ENCODE measurements at places on chromosomes 16 and 17.

DNA sequence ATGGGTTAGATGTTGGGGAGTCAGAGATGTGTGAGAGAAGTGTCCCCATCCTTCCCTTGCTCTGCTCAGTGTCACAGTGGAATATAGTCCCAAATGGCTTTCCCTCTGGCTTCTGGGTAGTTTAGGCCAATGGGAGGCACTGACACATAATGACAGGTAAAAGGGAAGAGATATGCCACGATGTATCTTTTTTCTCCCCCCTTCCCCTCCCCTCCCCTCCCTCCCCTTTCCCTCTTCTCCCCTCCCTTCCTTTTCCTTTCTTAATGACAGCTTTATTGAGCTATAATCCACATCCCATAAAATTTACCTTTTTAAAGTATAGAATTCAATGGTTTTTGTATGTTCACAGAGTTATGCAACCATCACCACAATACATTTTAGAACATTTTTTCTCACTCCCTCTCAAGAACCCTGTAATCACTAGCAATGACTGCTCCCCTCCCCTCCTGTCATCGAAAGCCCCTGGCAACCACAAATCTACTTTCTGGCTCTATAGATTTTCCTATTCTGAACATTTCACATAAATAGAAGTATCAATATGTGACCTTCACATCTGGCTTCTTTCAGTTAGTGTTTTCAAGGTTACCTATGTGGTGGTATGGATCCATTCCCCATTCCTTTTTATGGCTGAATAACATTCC, 617 bp upstream of the CCR7 start:
- DNase-seq: peak; percentile 57

GRCh38 chr17:63516910-63517824, 6.0 kb upstream of the KCNH6 start:
- peak; percentile 44 for DNase-seq

DNA sequence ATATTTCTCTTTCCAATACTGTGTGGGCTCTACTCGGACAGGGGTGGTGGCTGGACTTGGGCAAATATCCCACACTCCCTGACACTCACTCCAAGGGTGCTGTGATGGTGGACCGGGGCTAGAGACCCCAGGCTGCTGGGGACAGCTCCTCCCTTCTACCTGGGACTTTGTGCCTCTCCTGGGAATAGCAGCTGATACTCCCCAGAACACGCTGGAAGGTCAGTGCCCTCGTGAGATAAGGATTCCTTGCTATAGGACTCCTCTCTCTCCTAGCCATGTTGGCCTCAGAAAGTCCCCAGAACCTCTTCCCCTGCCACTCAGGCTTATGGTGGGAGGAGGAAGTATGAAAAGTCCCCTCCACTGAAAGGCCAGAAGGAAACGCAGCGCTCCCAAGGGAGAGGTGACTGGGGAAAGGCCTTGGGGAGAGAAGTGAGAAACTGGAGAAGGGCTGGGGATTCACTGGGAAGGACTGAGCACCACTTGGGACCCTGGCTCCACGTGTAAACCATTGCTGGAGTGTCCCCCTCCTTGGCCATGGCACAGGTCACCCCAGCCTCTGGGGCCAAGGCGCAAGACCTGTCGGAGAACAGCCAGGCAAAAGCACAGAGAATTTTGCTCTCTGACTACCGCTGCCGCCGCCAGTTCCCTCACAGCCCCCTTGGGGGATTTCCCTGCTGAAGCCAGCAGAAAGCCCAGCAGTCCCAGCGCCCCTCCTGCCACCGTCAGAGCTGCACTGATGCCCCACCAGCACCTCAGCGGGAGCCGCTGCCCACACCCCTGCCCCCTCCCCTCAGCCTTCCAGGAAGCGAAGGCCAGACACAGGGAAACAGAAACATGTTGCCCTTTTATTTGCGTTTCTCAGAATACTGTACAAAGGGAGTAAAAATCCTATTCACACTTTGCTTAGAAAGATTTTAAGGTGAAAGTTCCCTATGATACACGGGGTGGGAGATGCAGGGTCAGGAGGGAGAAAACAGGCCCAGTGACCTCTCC, 2.1 kb upstream of the GSDMB start:
- DNase-seq: peak; percentile 53

DNA sequence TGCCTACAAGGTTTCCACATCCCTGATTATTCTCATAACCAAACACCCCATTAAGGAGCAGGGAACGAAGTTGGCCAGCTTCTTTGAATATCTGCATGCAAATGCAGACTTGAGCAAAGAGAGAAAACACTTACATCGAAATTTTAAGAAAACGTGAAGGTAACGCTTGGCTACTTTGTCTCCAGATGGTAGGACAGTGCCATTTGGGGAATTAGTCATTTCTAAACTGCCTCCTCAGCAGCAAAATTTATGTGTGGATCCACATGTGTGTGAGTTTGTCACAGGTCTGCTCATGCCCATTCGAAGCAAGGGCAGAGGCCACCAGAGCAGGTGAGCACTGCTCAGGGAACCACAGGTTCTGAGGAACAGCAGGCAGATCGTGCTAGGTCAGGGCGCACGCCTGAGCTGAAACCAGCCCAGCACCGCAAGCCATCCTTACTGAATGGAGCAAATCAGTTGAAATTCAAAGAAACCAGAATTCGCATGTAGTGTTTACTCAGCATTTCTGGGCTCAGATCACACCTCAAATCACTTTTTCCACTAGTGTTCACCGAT, 80.1 kb downstream of the SOCS1 start:
- DNase-seq: peak; percentile 88

- DNase-seq: no peak
Observed at GRCh38 chr16:46848768-46849764, 18.1 kb upstream of the C16orf87 start.

GRCh38 chr17:55687037-55687436, 35.6 kb downstream of the TMEM100 start:
- no peak for DNase-seq

DNA sequence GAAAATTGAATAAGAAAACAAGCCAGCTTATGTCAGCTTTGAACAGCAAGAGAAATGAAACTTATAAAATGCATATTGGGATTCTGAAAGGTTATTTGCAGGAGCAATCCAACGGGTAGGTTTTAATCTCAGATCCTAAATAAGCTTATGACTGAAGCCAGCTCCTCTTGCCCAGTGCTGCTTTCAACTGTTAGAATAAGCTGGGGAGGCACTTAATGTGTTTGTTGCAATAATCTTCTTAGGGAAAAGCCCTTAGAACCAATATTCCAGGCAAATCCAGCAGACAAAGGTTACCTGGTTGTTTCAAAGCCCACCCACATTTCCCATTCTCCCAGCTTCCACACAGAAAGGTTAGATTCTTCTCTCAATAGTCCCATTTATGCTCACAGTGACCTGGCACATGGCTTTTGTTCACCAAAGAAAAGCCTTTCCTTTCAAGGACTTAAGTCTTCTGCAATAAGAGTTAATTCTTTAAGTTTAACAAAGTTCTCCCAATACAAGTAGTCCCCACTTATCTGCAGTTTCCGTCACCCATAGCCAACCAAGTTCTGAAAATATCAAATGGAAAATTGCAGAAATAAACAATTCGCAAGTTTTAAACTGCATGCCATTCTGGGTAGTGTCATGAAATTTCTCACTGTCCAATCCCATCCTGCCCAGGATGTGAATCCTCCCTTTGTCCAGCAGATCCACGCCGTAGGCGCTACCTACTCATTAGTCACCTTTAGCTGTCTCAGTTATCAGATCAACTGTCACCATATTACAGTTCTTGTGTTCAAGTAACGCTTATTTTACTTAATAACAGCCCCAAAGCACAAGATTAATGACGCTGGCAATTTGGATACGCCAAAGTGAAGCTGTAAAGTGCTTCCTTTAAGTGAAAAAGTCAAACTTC, 5.9 kb downstream of the TEX2 start:
- DNase-seq: no peak

GRCh38 chr17:55384643-55385232, 36.9 kb downstream of the MMD start:
- no peak for DNase-seq

- peak; percentile 29 for DNase-seq
Observed at GRCh38 chr16:15644267-15644961, 1.5 kb upstream of the MARF1 start.

- no peak for DNase-seq
Observed at GRCh38 chr16:87325423-87325858, 8.2 kb upstream of the C16orf95 start.

DNA sequence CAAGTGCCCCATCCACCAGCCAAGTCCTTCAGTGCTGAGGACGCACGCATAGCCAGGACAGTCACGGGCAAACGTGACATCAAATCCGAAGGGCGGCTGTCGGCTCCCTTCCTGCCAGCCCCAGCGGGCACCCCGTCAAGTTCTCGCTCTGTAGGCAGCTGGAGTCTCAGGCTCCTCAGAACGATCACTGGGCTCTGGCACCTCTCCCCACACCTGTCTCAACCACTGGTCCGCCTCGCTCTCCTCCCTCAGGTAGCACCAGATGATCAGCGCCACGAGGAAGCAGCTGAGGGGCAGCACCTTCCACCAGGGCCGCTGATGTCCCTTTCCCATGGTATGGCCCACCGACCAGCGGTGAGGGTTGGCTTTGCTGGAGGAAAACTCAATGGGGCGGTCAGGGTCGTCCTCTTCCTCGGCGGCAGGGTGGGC, 422 bp downstream of the UQCC4 start:
- DNase-seq: no peak

DNA sequence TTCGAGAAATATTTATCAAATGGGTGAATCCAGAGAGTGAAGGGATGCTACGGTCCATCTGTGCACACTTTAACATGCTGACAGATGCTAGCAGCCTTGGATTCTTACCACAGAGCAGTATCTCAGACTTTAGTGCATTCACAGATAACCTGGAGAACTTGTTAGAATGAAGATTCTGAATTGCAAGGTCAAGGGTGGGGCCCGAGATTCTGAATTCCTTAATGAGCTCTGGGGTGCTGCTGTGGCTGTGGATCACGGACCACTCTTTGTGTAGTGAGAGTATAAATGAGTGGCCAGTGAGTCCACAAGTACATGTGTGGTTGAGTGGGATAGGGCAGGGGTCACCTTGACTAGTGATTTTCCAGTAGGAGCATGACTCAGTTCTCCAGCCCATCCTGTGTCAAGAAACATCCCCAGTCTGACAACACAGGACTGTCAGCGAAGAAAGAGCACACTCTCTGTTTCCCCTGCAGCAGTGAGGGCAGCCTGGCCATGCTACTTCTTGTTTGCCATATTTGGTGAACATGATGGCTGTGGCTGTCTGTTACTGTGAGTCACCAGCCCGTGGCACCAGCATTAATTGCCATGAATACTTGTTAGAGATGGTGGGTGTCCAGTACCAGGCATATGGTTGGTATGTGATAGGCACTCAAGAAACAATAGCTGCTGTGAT, 13.0 kb upstream of the SALL1 start:
- no peak for DNase-seq

GRCh38 chr17:46768540-46768870, 50.0 kb downstream of the WNT3 start:
- DNase-seq: no peak

DNA sequence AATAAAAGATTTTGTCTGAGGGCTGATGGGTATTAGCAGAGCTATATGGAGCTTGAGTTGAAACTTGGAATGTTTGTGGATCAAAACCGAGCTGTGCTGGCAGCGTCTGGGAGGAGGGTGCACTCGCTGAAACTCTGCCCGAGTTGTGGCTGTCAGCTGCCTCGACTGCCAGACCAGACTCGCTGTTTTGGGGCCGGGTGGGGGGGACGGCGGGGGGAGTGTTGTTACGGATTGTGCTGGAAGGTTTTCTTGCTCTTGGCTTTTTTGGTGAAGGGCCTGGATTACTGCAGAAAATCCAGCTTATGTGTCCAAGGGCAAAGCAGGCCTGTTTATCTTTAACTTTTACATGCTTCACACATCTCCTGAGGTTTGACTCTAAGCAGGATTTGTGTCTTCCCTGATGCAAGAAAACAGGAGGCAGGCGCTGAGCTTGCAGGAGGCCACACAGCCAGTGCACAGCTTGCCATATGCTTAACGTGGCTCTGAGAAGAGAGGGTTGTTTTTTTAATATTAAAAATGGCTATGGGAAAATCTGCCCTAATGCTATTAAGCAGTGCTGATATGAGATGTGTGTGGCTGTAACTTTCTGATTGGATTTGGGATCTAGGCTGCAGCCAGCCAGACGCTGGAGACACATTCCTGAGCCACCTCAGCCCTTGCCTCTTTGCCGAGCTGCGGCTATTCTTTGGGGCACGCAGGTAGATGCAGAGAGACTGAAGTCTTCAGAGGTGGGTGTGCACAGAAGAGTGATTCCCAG, 20.5 kb upstream of the RPTOR start:
- no peak for DNase-seq

DNA sequence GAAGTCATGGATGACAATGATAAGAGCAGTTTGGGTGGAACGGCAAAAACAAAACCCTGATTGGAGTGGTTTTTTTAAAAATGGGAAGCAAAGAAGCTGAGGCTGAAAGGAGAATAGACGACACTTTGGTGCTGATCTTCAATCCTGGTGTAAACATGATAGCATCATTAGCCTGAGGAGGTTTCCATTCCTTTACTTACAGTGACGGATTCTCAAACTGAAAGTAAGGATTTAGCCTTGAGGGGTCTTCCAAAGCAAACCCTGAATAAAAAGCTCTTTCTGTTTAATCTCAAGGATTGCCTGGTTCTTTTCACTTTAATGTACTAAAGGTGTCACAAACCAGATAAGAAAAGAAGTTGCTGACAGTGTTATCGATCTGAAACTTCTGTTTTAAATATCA, 69.3 kb downstream of the KCNJ2 start:
- DNase-seq: no peak

DNA sequence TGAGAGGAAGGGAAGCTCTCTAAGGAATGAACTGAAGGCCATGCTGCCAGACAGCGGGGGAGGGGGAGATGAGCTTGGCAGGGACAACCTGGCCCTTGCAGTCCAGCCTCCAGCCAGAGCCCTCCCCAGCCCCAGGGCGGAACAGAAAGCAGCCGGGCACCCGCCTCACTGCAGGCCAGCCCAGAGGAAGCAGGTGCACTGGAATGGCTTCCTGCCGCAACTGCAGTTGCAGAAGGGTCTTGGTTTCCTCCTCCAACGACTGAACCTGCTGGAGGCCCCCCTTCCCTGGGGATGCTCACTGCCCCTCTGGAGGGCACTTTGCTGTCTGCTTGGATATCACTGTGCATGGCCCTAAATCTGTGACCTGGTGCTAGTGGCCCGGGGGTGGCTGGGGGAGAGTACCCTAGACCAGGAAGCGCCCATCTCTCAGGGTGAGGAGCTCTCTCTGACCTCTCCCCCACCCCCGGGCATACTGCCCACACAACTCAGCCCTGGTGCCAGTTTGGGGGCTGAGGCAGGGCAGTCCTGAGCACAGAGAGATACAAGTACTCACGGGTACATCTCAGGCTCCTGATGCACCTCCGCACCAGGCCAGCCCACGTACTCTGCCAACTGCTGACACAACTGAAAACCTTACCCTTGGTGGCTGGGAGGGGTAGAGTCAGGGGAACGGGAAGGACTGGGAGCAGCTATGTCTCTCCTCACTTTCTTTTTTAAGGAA, 41.1 kb downstream of the MYO18A start:
- peak; percentile 66 for DNase-seq

GRCh38 chr17:17970699-17971430, 1.3 kb downstream of the TOM1L2 start:
- no peak for DNase-seq

- DNase-seq: no peak
Observed at GRCh38 chr16:58459344-58460218, 40.4 kb upstream of the NDRG4 start.

All from GM12865 (cell line).